Left cardiac atrium (tissue), 4 donors: ENCODE measurements at places on chromosomes 3 and 15. TPM values are rescaled to one million over a fixed set of nuclear protein-coding genes. Genes with fewer than 3 reads are reported as not detected.
A peak's percentile ranks its signal among the peaks of the same experiment; 100 is the strongest.

- no peak for DNase-seq
Measured at GRCh38 chr3:61908382-61908781, 347.0 kb downstream of the PTPRG start.

- no peak for DNase-seq
Measured at GRCh38 chr15:86830304-86830703, 750.6 kb downstream of the AGBL1 start.

GRCh38 chr3:179528772-179529171 is 34.0 kb upstream of the ACTL6A start:
- no peak for DNase-seq

- no peak for DNase-seq
Measured at GRCh38 chr3:113057117-113057516, 66.3 kb downstream of the GTPBP8 start.

DNA sequence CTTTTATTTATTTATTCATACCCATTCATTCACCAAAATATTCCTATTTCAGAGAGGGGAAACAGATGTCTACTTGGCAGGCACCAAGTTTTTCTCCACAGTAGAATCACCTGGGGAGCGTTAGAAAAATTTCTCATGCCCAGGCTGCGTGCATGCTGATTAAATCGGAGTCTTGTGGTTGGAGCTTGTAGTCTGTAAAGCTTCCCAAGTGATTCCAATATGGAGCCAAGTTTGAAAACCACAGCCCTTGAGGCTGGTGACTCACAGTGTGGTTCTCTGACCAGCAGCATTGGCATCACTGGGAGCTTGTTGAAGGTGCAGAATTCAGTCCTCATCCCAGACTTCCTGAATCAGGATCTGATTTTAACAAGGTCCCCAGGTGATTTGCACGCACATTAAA is 49.7 kb downstream of the PDHB start:
- peak; percentile 22 for DNase-seq

GRCh38 chr3:105246536-105246935 is 120.2 kb upstream of the ALCAM start:
- no peak for DNase-seq

The FEZF2 gene
- not detected for total RNA-seq
